ENCODE measurements at places on chromosomes 13 and 19.

DNA sequence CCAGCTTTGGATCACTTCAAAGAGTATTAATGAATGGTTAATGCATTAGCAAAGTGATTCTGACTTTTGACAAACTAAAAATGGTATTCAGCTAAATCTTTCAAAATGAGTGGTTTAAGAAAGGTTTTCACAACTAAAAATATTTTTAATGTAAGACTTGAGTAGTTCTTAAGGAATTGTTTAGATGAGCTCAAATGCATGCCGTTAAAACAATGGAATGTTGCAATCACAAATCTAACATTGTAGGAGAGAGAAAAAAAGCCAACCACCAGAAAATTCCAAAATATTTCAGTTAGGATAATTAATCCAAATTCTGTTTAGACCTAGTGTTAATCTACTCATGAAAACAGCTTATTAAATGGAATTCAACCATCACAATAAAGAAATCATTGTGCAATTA lies 1044.8 kb upstream of the SLC10A2 start:
- no peak for DNase-seq

GRCh38 chr13:27309401-27309958 lies 38.9 kb downstream of the RASL11A start:
- no peak for DNase-seq

- DNase-seq: no peak
Observed at GRCh38 chr13:19952850-19953249, 5.7 kb upstream of the ZMYM2 start.

DNA sequence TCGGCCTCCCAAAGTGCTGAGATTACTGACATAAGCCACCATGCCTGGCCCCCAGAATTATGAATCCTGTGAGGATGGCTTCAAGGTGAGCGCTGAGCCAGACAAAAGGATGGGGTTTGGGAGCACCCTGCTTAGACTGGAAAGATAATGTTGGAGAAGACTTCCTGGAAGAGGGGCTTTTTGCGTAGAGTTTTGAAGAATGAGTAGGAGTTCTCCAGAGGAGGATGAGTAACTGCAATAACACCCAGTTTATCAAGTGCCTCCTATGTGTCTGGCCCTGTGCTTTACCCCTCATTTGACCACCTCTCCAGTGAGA lies 641 bp upstream of the GDF15 start:
- no peak for DNase-seq

GRCh38 chr19:4368128-4368820 lies 24.9 kb downstream of the MPND start:
- DNase-seq: no peak

Data from stimulated activated CD4-positive, alpha-beta T cell treated with anti-CD3 and anti-CD28 coated beads, Interleukin-4, amount 100 ng/mL, for 1 hour (primary cell).